SJCRH30 (cell line): ENCODE measurements at places on chromosomes 5 and 9.
A peak's percentile ranks its signal among the peaks of the same experiment; 100 is the strongest.

- peak within 1 kb of the TSS; percentile 60 for H3K4me3 ChIP-seq
- H3K4me1 ChIP-seq = peaks cover 7% of the 10 kb centered on the region
- H3K36me3 ChIP-seq = no peaks in the 10 kb centered on the region
- peaks cover 7% of the 10 kb centered on the region; the same call in 1 of the 2 replicates for H3K27me3 ChIP-seq
Measured at GRCh38 chr9:101028346-101029314, at the start of gene PLPPR1. Gene PLPPR1, plus strand, starts transcription at chr9:101028727.

- H3K36me3 ChIP-seq = peaks cover 38% of the 10 kb centered on the region
- H3K4me3 ChIP-seq = no peak overlapping the region
- no peak overlapping the region for H3K27ac ChIP-seq
- H3K4me1 ChIP-seq = no peaks in the 10 kb centered on the region
Measured at GRCh38 chr9:89354471-89354870, 36.2 kb downstream of the SECISBP2 start.

DNA sequence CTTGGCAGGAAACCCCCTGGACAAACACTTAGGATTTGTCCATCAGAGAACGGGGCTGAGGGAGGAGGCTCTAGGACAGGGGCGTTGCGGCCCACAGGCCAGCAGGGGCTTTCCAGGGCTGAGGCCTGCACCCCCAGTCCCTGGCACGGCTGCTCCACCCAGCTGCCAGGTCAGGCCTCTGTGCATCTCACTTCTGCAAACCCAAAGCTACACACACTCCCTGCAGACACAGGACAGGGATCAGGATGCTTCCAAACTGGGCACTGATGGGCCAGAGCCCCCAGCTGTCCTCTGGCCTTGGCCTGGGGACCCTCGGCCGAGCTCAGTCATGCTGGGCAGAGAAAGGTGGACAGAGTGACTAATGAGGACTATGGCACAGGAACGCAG is 106.2 kb upstream of the SARDH start:
- H3K4me3 ChIP-seq = no peak overlapping the region
- DNase-seq = no peak
- H3K4me1 ChIP-seq = peaks cover 48% of the 10 kb centered on the region
- peak overlapping the region; percentile 43; the same call in 1 of the 2 replicates for H3K27ac ChIP-seq

- DNase-seq = no peak
- H3K27ac ChIP-seq = no peak overlapping the region
- H3K36me3 ChIP-seq = no peaks in the 10 kb centered on the region
- H3K4me1 ChIP-seq = peaks cover 41% of the 10 kb centered on the region
- H3K27me3 ChIP-seq = no peaks in the 10 kb centered on the region
- H3K4me3 ChIP-seq = no peak overlapping the region
Measured at GRCh38 chr5:14040542-14040941, 96.1 kb upstream of the DNAH5 start.

- DNase-seq = no peak
- no peaks in the 10 kb centered on the region for H3K36me3 ChIP-seq
- no peak overlapping the region for H3K4me3 ChIP-seq
- H3K27me3 ChIP-seq = no peaks in the 10 kb centered on the region
Measured at GRCh38 chr5:113218200-113218599, 216.6 kb downstream of the TSSK1B start.
